Stimulated activated CD4-positive, alpha-beta T cell treated with anti-CD3 and anti-CD28 coated beads, Interleukin-2, amount 100 ng/mL, for 4 hours (primary cell): ENCODE measurements at places on chromosomes 3 and 15.

DNA sequence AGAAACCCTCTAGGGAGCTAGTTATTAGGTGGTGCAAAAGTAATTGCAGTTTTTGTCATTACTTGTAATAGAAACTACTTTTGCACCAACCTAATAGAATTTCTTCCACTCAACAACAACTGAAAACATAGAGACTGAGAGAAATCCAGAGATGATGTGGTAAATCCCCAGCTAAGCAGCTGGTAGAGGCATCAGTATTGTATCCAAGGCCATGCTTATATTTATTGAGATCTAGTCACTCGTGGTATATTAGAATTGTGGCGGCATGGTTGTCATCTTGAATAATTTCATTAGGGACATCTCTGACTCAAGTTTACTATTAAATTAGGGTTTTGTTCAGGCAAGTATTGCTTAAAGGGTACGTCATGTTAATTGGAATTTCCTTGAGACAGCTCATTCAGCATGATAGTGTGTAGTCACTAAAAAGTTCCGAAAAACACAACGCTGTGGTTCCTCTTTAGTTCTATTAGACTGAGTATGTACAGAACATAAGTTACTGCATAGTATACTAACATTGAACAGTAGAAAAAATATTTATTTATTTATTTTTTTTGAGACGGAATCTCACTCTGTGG lies 35.3 kb downstream of the PAK2 start:
- DNase-seq: no peak

DNA sequence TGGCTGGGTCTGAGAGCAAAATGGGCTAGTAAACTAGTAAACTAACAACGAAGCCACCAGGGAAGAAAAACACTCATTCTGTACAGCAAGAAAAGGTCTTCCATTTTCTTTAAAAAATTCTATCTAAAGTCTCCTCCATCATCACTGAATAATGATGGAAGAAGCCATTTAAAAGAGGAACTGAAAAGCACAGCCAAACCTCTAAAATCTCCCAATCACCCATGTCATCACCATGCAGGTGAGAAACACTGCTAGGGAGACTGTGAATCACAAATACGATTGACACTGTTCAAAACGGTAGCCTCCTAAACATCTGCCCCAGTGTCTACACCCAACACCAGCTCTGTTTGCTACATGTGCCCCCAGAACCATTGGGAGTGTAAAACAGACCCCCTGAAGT lies 140.4 kb downstream of the RORA start:
- DNase-seq: no peak

GRCh38 chr15:33016405-33017024 lies 178.0 kb downstream of the FMN1 start:
- DNase-seq: no peak

DNA sequence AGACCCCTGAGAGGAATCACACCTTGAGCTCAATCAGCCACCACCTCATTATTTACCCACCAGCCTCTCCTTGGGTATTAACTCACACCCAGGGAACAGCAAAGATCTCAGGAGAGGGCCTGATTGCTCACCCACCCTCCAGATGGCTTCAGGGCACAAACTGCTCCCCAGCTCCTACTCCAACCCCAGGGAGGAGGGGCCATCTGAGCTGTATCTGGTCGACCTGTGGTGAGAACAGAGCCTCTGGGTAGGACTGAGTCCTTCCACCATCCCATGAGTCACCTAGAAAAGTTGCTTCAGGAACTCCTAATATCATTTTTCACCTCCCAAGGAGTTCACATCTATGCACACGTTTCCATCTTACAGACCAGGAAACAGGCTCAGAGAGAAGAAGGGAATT lies 44.8 kb upstream of the HES1 start:
- no peak for DNase-seq
